Stimulated activated CD4-positive, alpha-beta T cell treated with anti-CD3 and anti-CD28 coated beads, Interleukin-1b, Interleukin-23, amount 100 ng/mL, for 1 hour (primary cell): ENCODE measurements at places on chromosomes 4 and X.

DNA sequence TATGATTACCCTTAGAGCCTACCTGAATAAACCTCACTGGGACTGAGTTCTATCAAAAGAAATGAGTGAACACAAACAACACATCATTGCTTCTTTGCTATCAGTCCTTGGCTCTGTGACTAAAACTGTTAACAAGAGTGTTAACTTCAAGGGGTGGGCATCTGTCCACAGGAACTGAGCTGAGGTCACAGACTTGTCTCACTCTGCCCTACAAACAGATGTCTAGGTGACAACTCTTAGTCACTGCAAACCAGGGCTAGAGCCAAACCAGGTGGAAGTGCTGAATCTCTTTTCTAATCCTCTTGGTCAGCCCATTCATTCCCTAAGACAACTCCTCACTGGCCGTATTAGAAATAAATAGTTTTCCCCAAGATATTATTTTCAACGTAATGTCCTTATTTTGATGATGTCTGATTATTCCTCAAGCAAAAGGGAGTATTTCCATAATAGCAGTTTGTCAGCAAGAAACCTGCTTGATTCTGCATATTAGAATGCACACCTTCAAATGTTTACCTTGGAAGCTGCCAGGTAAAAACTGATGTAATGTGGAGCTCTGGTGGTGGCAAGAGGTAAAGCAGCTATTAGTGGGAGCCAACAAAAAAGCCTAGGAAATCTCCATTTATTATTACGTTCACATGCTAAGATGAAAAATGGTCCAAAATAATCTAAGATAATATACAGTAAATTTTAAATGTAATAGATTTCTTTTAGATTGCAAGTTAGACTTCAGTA lies 4.0 kb downstream of the COL25A1 start:
- no peak for DNase-seq

DNA sequence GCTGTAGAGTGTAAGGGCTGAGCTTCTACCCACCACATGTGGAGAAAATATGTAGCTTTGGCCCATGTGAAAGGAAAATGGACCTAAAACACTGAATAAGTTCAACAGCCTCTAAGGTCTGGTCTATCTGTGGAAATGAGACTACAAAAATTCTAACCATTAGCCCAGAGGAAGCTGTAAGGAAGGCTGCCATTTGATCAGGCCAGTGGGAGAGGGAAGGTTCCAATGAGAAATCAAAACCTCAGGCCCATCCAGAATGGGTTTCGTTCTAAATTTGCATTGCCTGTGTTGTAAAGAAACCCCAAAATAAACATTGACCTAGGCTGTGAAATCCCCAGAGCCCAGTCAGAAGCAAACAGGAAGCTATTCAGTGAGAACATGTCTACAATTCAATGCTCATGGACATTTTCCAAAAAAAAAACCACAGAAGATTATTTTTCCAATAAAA lies 320.4 kb upstream of the SLC7A11 start:
- no peak for DNase-seq

DNA sequence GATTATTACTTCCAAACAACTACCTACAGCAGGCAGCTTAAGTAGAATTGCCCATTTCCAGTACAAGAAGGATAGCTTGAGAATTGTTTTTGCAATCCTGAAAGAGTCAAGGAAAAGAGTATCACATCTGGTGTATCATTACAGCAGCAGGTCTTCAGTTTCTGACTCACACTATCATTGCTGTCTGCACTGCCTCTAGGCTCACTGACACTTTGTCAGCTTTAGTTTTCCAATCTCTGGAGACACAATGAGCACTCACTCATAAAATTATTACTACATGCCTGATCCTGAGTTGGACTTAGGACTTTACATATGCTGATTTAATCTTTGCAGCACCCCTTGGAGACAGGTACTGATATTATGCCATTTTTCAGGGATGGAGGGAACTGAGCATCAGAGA lies 244.6 kb upstream of the BOD1L1 start:
- DNase-seq = no peak

- DNase-seq = no peak
Observed at GRCh38 chrX:67207912-67208311, 335.9 kb upstream of the AR start.

GRCh38 chrX:23821847-23822246 lies 38.9 kb downstream of the SAT1 start:
- no peak for DNase-seq

DNA sequence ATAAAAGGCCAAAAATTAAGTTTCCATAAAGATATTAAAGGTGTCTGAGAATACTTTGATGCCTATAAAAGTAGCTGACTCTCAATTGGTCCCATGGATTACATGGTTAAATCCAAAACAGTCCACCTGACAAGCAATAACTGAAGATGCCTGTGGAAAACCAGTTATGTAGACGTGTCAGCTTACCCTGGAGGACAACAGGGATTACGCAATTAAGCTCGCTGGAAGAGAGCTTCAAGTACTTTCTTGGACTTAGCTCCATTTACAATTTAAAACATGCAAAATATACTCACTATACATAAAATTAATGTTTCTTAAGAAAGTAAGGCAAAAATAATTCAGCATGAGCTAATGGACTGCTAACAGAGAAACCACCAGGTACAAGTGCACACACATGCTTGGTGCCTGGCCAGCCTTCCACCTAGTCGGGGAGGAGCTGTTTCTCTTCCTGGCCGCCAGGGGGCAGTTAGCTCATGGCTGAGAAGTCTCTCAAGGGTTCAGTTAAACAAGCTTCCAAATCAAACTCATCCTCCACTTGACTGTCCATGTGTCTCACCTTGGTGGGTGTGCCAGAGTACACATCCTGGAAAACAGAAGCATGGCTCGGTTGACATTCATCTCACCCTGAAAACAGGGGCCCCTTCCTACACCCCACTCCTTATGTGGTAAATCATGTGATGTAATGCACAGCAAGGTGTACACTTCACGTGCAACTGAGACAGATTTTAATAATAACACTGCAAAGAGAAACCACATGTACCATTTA lies 9.2 kb upstream of the FAM53A start:
- peak; percentile 57 for DNase-seq

DNA sequence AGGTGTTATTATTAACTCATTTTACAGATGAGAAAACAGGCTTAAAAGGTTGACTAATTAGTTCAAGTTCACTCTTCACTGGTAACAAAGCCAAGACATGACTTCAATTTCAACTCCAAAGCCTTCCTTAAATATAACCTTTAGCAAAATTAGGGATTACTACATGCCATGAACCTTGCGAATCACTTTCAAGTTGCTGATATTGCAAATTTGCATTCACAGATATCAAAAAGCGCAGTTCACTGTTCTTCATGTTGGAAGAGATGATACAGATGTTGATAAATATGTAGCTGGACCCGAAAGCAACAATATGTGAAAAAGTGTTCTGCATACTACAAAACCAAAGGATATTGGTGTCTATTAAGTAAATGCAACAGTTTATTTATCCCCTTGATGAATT lies 210.8 kb upstream of the GYPA start:
- no peak for DNase-seq

- no peak for DNase-seq
Observed at GRCh38 chr4:92814677-92815076, 510.9 kb downstream of the GRID2 start.

GRCh38 chr4:22458098-22458497 lies 57.8 kb downstream of the ADGRA3 start:
- DNase-seq = no peak

GRCh38 chr4:116603096-116603495 lies 482.3 kb downstream of the TRAM1L1 start:
- no peak for DNase-seq

GRCh38 chr4:33162122-33162521 lies 2442.0 kb downstream of the PCDH7 start:
- DNase-seq = no peak

GRCh38 chr4:99875071-99875470 lies 19.2 kb downstream of the LAMTOR3 start:
- no peak for DNase-seq

DNA sequence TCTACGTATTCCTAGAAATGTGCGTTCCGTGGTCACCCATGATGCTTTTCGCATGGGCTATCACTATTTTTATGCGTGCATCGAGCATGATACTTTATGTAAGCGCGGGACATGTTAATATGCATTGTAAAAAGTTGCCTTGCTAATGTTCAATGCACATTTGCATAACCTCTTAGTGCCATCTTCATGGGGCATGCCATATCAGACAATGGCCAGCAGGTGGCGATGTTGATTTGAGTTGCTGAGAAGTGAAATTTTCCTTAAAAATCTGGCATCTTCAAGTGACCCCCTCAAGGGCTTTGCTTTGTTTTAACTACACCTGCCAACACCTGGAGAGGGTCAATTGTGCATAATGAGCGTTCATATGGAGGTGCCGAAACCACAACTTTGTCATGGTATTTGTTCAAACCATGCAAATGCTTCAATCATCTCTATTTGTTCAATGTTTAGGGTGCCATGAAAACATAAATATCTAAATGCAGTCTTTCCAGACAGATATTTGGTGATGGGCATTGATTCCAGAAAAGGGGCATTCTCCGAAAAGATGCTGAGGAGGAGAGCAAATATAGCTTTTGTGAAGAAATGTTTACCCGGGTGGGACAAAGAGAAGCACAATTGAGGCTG lies 833.9 kb upstream of the PRKX start:
- no peak for DNase-seq

- DNase-seq = no peak
Observed at GRCh38 chr4:24781999-24782745, 13.2 kb upstream of the SOD3 start.

GRCh38 chr4:58602731-58603359 lies 1492.7 kb upstream of the IGFBP7 start:
- no peak for DNase-seq
